NCI-H146 (cell line): ENCODE measurements at places on chromosomes 5 and 9.

DNA sequence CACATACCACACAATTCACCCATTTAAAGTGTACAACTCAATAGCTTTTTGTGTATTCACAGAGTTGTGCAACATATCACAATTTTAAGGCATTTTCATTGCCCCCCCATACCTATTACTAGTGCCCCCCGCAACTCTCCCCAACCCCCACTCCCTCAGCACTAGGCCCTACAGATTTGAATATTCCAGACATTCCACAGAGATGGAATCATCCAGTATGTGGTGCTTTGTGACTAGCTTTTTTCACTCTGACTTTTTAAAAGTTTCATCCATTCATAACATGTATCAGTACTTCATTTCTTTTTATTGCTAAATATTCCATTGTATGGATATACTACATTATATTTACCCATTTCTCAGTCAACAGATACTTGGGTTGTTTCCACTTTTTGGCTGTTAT lies 102.9 kb upstream of the LRRTM2 start:
- no peak for DNase-seq

- no peak for DNase-seq
Observed at GRCh38 chr9:86043586-86043985, 55.8 kb downstream of the GOLM1 start.

DNA sequence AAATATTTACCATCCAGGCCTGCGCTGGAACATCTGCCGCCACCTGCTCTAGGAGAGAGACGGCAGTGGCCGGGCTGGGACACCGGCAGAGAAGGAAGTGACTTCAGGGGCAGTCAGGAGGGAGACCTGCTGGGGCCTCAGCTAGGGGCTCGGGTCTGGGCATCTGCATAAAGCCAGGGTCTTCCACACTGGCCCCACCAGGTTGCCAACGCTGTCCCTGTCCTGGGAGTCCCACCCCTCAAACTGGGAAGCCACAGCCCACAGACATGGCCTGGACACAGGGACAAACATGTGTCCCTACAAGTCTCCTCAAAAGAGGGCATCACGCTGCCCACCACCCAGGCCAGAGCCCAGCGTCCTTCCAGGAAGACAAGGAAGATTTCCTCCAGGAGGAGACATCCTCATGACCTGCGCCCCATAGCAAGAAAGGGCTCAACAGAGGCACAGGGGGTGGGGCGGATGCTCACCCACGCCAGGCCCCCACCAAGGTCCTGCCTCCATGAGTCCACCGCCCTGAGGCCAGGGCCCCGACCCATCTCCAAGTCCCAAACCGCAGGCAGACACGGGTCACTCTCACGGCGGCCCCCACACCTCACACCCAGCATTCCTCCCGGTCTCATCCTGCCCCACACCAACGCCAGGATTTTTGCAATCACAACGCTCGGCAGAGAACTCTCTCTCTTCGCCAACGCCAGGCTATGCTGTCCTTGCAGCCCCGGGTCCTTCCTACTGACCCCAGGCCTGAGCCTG lies 9.0 kb downstream of the VAV2 start:
- no peak for DNase-seq

GRCh38 chr9:8961186-8961851 lies 1161.7 kb upstream of the DMAC1 start:
- peak; percentile 68 for DNase-seq

DNA sequence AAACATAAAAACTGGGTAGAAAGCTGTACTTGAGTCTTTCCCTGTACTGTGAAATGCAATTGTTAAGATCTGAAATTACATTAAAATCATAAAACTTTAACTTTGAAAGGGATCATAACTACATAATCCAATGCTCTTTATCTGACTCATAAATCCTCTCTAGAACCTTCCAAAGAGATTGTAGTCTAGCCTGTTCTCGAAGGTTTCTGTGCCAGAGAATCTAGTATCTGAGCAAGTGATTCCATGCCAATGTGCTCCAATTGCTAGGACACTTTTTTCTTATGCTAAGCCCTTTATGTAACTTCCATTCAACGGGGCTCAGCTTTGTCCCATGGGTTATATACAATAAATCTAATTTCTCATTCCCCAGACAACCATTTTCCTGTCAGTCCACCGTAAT lies 21.1 kb downstream of the DDX31 start:
- DNase-seq = no peak

GRCh38 chr5:10507575-10508096 lies 56.2 kb upstream of the ANKRD33B start:
- DNase-seq = no peak
